ENCODE measurements at places on chromosomes 1 and 21. TPM values are rescaled to one million over a fixed set of nuclear protein-coding genes. Genes with fewer than 3 reads are reported as not detected.
A peak's percentile ranks its signal among the peaks of the same experiment; 100 is the strongest.

PARP1 gene
- 331 TPM for total RNA-seq

AGT gene
- not detected for total RNA-seq

ESPN gene
- 59.3 TPM for total RNA-seq

SPRR2E gene
- total RNA-seq = not detected

CCDC185 gene
- total RNA-seq = not detected

TEX38 gene
- total RNA-seq = not detected

ANKRD65 gene
- total RNA-seq = 3.1 TPM

TMCC2 gene
- 11.3 TPM for total RNA-seq

ATP1A2 gene
- 3.0 TPM for total RNA-seq

LENEP gene
- 2.8 TPM for total RNA-seq

CDC20 gene
- 251 TPM for total RNA-seq

RGL1 gene
- 1.4 TPM for total RNA-seq

DNA sequence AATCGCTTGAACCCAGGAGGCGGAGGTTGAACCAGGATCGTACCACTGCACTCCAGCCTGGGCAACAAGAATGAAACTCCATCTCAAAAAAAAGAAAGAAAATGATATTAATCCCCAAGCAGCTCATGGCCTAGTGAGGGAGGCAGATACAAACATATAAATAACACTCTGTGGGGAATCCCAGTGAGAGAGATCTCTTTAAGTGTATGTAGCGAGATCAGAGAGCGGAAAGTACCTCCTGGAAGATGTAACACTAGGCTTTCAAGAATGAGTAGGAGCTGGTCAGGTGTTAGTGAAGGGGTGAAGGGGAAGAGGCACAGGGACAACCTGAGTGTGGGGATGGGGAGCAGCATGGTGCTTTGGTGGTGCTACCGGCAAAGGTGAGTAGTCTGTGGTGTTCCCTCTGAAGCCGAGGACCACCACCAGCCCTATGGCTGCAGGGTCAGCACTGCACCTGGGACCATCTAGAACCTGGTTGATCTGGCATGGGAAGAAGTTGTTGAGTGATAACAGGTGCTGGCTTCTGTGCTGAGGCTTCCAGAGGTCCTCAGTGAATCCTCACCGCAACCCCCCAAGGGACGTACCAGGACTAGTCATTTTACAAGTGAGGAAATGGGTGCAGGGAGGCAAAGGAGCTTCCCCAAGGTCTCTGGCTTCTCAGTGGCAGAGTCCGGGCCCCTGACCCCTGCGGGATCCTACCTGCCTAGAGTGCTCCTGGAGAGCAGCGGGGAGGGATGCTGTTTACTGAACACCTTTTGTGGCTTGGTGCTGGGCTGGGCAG, 367.6 kb upstream of the VAMP3 start:
- DNase-seq = peak; percentile 14

GRCh38 chr1:10791105-10791951, 5.1 kb downstream of the CASZ1 start:
- DNase-seq = no peak

DNA sequence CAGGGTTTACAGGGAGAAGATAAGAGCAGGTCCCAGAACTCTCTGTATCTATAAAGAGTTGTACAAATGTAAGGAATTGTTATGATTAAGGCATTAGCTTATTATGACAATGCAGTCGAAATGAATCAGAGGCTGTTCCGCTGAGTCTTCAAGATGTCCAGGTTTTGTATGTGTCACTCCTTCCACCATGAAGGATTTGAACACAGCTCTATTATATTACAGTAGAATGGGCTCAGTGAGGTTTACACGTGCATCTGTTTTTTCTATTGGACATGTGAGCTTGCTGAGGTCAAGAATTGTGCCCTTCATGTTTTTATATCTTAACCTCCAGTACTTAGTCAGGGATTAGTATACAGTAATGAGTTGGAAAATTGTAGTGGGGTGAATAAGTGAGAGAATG, 86.3 kb downstream of the MPZL1 start:
- DNase-seq = no peak

DNA sequence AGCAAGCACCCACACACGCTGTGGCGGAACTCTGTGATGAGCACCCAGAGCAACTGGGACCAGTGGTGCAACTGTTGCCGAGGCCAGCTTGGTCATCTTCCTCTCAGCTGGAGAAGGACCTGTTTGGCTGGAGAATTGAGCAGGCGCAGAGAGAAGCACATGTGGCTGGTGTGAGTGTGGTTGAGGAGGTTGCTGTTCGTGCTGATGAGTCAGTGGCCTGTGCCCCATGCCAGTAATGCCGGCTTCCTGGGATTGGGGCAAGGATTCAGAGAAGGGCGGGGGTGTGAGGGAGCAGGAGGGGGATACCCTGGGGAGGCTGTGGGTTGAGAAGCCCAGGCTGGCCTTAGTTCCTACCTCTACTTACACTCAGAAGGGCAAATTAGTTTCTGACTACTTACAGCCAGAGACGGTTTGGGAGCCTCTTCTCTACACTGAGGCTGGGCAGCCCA, 57.5 kb upstream of the EPS8L3 start:
- DNase-seq = peak; percentile 18

DNA sequence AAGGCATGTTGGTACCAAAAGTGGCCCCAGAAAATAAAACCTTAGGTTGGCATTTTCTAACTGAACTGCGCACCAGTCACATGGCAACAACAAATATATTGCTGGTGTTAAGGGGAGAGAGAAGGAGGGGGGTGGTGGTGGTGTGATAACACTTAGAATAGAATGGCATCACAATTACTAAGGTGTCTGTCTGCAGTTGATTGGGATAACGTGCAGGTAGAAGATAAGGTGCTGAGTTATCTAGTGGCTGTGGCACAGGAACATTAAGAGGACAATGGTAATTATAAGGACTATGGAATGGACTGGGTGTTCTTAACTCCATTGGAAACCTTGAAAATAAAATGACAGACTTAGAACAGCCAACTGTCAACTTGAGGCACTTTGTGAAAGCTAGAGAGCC, 1.4 kb upstream of the YIPF1 start:
- no peak for DNase-seq

DNA sequence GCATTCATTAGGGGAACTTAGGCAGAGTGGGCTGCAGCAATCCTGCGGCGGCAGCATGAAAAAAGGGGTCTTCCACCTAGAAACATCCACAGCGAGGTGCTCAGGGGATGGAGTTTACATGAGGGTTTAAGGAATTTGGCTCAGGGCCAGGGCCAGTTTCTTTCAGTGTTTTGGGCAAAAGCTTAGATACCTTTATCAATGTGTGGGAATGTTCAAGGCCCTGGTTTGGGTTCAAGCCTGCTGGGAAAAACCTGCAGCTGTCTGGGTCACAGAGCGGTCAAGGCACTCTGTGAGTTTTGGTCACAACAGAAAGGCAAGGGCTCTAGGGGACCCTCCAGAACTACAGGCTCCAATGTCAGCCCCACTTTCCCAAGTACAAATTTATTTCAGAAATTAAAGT, 230.3 kb downstream of the DISC1 start:
- DNase-seq = no peak

DNA sequence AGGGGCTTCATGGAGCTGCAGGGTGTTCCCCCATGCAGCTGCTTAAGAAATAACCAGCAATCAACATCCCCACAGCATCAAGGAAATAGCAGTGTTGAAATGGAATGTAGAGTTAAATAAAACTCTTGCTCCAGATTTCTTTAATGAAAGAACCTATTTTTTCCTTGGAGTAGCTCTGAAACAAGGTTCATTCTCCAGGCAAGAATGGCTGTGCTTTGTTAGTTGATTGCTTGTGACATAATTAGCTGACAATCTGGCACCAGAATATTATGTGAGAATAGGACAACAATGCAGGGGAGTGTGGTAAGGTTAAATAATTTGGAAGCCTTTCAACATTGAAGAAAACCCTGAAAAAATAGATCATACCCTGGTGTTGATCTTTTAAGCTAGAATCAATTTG, 254.2 kb upstream of the RRP15 start:
- DNase-seq = no peak

- DNase-seq = peak; percentile 34
Observed at GRCh38 chr21:36246080-36246631, 73.8 kb upstream of the MORC3 start.

- DNase-seq = no peak
Observed at GRCh38 chr1:234604495-234605398, 5.2 kb downstream of the IRF2BP2 start.

DNA sequence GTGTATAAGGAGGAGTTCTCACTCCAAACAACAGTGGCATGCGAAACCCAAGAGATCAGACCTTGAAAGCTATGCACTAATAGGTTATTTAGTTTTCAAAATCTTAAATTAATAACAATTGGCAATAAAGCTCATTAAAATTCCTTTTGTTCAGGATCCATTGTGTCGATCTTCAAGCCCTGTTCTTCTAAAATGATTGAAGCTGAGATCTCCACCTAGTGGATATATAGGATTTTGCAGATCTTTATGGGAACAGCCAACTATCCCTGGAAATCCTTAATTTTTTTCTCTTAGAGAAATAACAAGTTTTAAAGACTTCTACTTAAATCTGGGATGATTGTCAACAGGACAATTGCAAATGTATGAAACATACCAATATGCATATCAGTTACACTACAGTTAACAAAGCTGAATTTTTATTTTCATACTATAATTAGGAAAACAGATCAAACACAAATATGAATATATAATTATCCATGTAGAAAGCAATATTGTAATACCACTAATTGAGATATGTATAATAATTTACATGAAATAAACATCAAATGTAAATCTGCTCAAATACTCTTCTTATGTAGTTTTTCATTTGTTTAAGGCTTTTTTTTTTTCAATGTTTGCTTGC, 43.3 kb downstream of the LRRC53 start:
- DNase-seq = no peak

- DNase-seq = no peak
Observed at GRCh38 chr1:5526822-5527551, 465.2 kb downstream of the NPHP4 start.

- DNase-seq = no peak
Observed at GRCh38 chr21:28798798-28799197, 193.9 kb downstream of the LTN1 start.

DNA sequence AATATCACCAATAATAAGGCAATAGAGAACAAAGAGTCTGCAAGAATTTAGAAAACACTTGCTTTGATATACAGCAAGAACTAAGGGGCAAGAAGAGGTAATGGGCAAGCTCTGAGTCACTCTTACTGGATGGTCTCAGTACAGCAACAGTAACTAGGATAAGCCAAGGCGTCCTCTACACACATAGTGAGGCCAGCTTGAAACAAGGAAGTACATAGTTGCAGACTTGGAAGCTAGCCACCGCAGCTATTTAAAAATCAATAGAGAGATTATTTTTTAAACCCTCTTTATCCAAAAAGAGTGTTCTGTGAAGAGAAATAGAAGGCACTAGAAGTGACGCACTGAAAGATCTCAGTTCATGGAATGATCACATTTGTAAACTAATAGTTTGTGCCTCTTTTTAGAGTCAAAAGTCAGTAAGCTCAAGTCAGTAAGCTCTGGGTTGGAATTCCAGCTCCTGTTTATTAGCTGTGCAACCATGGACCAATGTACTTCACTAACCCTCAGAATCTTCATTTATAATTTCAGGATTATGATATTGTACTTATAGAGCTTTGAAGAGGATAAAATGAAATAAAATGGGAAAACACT, 118.6 kb downstream of the AKT3 start:
- no peak for DNase-seq

DNA sequence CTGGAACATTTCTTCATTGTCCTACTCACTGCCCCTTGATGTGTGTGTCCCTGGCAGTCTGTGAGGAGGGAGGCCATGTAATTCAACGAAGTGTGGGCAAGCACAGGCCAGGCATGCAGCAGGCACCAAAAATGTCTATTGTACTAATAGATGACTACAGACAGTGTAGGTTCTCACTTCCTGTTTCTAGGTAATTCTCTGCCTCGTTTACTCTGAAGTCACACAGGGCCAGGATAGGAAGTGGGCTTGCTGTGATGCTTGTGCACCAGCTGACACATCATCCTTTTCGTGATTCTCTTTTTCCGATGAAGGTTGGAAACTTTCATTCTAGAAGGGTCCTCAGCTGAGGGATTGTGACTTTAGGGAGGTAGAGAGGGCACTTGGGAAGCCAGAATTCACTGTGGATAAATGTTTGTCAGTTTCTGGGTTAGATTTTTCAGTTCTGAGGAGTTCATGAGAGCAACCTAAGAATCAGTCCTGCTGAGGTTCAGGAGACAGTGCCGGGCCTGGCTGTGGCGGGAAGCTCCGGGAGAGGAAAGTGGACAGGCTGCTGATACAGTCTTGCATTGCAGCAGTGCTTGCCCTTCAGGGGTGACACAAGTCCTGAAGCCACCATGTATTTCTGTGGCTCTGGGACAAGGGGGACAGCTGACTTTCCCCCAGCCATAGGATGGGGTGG, 4.3 kb upstream of the CSF1 start:
- DNase-seq = no peak

GRCh38 chr1:198577444-198577843, 37.0 kb upstream of the ATP6V1G3 start:
- no peak for DNase-seq

- no peak for DNase-seq
Observed at GRCh38 chr1:30807318-30808066, 49.9 kb upstream of the LAPTM5 start.

DNA sequence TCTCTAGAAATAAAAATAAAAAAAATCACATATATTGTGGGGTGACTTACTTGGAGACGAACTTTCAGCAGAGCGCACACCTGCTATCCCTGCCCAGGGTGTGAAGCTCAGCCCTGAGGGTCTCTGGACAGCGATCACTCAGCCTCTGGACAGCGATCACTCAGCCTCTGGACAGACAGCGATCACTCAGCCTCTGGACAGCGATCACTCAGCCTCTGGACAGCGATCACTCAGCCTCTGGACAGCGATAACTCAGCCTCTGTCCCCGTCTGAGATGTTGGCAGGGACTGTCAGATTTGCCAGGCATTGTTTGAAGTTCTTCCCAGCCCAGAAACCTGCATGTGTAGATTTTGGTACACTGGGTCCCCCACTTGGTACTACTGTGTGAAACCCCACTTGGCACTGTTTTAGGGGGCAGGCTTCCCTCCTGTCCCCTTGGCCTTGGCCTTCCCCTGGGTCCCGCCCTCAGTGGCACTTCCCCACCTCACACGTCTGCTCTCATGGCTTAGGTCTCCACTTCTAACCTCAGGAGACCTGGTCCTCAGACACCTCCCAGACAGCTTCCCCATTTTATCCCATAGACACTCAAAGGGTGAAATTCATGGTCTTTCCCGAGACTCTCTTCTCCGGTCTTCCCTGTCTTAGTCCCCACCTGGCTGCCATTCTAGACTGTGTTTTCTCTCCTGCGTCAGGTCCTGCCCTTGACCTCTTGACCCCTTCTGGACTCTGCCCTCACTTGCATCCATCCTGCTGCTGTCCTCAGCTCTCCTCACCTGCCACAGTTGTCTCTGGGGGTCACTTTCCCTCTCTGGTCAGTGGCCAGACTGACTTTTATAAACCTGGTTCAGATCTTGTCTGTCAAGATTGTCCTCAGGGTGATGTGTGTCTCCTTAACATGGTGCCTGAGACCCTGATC, 10.2 kb downstream of the PSEN2 start:
- DNase-seq = no peak

Measured in H9 (cell line).